DMS153 (cell line): ENCODE measurements at places on chromosomes 16 and 17.
A peak's percentile ranks its signal among the peaks of the same experiment; 100 is the strongest.

- no peak for DNase-seq
Observed at GRCh38 chr17:14791221-14791620, 473.9 kb downstream of the PMP22 start.

- DNase-seq = no peak
Observed at GRCh38 chr17:37438141-37438540, 31.5 kb downstream of the TADA2A start.

GRCh38 chr16:56584276-56584675 lies 5.1 kb upstream of the MT3 start:
- DNase-seq = no peak

- no peak for DNase-seq
Observed at GRCh38 chr16:21614896-21615295, 15.5 kb downstream of the METTL9 start.

DNA sequence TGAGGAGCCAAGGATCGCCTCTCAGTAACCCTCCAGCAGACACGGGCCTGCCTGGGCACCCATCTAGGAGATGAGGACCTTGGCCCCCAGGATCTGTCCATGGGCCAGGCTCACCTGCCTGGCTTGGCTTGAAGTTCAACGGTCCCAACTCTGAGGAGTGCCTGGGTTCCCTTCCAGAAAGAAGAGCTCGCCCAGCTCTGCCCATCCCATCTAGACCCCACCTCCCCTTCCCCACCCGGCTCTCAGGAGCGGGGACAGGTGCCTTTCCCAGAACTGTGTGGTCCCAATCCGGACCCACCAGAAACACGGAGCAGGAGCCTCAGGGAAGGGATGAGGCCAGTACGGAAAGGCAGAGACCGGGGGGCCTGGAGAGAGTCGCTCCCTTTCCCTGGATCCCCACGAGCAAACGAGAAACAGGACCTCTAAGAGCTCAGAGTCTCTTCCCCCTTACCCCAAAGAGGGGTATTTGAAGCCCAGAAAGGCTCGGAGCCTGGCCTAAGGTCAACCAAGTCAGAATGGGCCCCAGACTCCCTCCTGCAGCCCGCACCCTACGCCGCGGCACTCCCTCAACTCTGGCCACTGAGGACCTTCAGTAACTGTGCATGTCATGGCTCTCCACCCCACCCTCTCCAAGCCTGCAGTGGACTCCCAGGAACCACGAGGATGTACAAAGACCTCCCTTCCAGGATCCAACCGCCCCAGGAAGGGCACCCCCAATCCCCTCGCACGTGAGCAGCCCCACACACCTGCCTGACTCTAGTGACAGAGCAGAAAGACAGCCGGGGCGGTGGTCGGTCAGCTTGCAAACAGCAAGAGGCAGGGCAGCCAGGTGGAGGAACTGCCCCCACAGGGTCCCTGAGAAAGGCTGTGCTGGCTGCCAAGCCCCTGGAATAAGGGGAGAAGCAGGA lies 5.4 kb downstream of the CLUH start:
- DNase-seq = no peak

DNA sequence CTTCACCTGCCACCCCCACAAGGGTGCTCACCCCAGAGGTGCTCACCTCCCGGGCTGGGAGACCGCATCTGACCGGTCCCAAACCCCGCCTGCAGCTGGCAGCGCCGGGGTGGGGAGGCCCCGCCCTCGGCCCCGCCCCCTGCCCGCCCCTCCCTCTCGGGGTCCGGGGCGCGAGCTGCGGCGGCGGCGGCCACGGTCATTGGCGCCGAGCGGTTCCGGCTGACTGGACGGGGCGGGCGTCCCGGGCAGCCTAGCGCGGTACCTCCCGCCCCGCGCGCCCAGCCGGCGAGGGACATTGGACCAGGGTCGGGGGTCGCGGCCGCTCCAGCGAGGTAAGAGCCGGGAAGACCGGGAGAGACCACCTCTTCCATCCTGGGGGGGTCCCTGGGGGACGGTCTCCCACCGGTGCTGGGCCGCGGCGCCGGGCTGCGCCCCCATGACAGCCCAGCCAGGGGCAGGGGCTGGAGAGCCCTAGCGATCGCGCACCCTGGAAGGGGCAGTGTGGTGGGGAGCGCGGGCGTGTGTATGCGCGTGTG lies at the start of gene CACNG5:
CACNG5 (plus strand) TSS at position 199 of the 536 bp plus-strand sequence. CDS start 42,216 bp downstream, outside the sequence.
- DNase-seq = no peak

GRCh38 chr16:70700101-70701020 lies 14.5 kb upstream of the MTSS2 start:
- peak; percentile 74 for DNase-seq

DNA sequence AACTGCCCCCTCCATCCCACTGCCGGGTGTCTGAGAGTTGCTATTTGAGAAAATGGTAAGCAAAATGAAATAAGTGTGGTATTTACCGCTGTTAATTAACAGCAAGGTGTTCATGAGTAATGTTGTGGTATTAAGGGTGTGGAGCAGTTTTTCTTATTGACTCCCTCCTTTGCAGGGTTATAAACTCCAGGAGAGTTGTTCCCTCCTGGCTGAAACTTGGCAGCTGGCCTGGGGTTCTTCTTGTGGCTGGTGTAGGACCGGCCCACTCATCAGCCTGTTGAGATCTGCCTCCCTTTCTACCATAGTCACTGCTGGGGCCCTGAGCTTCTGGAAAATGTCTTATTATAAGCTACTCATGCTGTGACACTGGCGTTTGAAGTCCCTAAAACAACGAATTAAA lies 128.6 kb downstream of the SOX9 start:
- no peak for DNase-seq

DNA sequence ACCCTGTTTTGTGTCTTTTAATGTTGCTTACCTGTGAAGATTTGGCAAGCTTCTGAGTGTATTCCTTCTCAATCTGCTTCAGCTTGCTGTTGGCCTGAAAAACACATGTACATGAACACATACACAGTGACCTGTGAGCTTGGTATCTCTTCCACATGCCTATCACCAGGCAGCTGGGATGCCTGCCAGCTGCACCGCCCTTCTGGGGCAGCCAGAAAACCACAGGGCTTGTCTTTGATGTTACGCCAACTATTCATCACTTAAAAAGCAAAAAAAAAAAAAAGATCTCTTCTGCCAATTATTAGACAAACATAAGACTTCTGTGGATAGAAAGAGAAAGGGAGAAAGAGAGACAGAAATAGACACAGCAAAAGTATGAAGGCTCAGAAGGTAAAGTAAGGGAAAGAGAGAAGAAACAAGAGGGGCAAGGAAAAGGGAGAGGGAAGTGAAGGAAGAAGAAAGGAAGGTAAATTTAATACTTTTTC lies 189.2 kb upstream of the AXIN2 start:
- peak; percentile 75 for DNase-seq

DNA sequence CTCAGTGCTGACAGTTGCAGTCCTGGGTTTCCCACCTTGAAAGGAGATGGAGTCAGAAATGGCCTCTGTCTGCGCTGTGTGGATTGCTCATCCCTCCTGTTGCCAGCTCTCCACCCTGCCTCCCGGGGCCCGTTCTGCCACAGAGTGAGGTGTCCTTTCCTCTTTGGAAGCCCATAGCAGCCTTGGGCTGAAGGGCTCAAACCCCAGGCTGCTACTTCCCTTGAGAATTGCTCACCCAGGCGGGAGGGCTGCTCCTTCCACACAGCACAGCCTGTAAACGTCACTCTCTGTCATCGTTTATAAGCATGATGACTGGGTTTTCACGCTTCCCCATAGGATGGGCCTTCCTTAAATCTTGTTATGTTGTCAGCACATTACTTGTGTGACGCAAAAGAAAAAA lies 62.7 kb downstream of the FOXK2 start:
- DNase-seq = no peak
